ENCODE measurements at places on chromosomes 1 and 21.

DNA sequence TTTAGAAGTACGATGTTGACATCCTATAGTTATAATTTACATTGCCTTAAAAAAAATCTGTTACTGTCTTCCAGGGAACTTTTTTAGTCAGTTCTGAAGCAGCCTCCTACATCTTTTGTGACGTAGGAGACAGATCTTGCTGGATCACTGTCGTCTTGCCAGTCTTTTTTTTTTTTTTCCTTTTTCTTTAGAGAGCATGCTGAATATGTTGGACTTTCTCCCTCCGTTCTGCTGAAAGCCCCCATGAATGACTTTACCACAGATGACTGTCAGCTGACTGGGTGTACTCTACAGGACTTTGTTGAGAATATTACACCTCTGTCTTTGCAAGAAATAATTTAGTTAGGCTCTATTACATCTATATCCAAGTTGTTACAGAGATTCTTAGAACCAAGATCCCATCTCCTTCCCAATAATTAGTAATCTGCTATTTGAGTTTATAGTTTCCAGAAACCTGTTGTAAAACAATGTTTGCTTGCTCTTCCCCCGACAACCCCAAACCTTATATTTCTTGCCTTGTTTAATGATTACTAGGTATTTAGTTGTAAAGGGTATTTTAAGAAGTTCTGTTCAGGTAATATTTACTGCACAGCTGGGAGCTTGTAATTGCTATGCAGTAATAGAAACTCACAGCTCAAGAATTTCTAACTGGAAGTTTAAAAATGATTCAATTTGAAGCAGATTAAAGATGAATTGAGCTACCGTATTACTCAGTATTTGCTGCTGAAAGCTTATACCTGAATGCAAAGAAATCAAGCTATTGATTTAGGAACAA is 61.8 kb downstream of the RASAL2 start:
- DNase-seq: no peak

GRCh38 chr1:35278886-35279554 is 10.5 kb downstream of the ZMYM4 start:
- no peak for DNase-seq

DNA sequence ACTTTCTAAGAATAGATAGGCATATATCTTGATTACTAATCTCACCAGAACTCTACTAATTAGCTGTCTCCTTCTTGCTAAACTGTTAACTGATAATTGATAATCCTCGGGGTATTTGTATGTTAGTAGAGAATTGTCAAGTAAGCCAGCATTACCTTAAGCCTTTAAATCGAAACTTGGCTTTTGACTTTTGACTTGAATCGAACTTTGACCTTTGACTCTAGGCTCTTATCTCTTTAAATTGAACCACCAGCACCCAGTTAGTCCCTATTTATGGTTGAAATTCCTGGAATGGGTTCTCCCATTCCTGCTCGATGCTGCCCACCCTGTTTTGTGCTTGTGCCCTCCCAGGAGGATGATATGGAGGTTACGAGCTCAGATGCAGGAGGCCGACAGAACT is 244.4 kb downstream of the TGFB2 start:
- no peak for DNase-seq

DNA sequence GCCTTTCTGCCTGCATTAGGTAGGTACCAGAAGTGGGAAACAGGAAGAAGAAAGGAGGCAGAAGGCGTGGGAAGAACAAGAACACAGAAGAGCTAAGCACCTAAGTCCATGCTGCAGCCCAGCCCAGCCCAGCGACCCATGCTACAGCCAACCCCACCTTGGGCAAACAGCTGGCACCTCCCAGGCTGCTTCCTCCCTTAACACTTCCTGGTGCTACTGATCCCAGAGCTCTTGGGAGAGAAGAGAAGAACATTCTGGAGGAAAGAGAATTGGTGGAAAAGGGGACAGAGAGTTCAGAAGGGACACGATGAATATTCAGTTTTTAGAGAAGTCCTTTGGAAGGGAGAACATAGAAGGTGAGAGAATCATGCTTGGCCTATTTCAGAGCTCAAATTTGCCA is 28.5 kb downstream of the PLEKHA6 start:
- no peak for DNase-seq

- DNase-seq: no peak
Observed at GRCh38 chr21:45470773-45471524, 66.0 kb downstream of the COL18A1 start.

- DNase-seq: no peak
Observed at GRCh38 chr21:25999921-26000582, 170.5 kb downstream of the APP start.

DNA sequence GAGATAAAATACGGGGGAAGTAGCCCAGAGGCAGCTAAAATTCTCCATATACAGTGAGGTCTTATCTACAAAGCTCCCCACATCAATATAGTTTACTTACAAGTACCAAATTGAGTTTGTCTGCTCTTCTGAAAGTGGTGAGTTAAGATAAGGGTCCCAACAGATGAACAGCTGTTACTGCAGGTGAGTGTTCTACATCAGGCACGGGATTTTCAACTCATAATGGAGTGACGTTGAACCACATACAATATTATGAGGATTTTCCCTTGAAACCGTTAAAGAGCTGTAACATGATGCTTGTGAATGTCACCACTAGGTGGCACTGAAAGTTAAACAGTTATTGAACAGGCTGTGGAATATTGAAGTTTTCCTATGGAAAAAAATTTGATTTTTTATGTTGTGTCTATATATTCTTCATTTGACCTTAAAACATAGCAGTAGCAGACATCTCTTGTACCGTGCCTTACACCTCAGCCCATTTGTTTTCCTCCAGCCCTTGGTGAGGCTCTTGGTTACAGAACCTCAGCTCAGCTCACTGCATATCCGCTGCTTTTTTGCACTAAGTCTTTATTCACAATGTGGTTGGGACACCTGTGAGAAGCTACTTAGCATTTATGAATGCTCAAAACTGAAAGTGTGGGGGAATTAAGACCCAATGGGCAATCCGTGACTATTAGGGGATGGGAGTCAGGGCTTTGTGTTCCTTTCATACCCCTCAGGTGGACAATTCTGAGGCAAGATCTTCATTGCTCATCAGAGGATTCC is 23.2 kb downstream of the CD1D start:
- peak; percentile 83 for DNase-seq

DNA sequence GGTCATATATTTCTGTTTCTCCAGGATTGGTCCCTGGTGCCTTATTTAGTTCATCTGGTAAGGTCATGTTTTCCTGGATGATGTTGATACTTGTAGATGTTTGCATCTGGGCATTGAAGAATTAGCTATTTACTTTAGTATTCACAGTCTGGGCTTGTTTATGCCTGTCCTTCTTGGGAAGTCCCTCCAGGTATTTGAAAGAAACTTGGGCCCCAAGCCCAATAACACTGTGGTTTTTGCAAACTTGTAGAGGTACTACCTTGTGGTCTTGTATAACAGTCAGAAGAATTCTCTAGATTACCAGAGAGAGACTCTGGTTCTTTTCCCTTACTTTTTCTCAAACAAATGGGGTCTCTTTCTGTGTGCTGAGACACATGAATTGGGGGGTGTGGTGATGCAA is 251.4 kb upstream of the B3GALT2 start:
- no peak for DNase-seq

DNA sequence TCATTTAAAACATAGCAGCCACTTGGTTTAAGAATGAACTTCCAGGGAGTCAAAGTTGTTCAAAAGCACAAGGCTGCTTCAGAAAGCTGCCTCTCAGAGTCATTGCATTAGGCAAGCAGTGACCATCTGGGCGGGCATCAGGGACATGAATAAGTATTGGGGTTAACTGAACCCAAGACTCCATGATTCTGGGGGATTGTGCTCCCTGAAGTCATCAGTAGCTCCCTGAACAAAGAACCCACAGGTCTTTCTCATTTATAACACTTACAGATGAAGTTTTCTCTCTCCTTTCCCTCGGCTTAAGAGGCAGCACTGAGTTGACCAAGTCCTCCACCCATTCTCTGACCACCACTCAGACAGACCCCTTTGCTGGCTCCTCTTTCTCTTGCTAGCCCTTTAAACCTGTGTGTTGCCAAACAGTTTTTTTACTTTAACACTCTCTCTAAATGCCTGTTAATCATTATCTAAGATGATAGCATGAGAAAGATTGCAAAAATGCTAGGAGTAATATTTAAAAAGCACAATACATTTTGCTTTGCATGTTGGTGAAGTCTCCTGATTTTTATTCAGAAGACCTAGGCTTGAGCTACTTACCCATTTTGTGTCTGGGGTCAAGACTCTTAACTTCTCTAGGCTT is 77.0 kb upstream of the ARHGAP29 start:
- no peak for DNase-seq

DNA sequence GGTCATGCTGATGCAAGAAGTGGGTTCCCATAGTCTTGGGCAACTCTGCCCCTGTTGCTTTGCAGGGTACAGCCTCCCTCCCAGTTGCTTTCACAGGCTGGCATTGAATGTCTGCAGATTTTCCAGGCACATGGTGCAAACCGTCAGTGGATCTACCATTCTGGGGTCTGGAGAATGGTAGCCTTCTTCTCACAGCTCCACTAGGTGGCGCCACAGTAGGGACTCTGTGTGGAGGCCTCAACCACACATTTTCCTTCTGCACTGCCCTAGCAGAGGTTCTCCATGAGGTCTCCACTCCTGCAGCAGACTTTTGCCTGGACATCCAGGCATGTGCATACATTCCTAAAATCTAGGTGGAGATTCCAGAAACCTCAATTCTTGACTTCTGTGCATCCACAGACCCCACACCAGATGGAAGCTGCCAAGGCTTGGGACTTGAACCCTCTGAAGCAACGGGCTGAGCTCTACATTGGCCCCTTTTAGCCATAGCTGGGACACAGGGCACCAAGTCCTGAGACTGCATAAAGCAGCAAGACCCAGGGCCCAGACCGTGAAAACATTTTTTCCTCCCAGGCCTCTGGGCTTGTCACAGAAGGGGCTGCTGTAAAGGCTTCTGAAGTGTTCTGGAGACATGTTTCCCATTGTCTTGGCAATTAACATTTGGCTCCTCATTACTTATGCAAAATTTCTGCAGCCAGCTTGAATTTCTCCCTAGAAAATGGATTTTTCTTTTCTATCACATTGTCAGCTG is 466.2 kb upstream of the PBX1 start:
- DNase-seq: no peak

GRCh38 chr1:187691439-187691838 is 862.7 kb downstream of the PLA2G4A start:
- no peak for DNase-seq

DNA sequence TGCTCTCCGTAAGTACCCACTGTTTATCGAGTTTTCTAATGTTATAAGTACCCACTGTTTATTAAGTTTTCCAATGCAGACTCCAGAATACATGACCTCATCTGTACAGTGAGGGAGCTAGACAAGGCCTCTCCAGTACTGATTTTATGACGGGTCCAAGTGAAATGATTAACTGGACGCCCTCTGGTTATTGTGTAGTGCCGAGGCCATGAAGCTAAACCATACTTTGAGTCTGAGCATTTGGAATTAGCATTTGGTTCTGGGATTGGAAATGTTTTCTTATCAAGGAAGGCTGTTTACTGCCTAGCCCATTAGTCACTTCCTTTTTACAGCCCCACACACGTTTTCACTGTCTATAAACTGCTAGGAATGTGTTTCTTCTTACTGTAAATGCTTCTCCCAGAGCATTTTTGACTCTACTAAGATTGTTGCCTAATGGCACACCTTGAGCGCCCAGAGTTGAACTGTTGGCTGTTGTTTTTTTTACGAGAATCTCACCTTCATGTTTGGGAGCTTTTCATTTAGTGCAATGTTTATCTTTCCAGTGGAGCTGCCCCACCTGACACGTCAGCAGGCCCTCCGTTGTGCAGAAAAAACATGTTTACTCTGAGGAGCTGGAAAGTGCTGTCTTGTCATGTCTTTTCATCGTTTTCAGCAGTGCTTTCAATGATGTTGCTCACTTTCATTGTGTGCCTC is 26.9 kb downstream of the SPATA46 start:
- DNase-seq: no peak

DNA sequence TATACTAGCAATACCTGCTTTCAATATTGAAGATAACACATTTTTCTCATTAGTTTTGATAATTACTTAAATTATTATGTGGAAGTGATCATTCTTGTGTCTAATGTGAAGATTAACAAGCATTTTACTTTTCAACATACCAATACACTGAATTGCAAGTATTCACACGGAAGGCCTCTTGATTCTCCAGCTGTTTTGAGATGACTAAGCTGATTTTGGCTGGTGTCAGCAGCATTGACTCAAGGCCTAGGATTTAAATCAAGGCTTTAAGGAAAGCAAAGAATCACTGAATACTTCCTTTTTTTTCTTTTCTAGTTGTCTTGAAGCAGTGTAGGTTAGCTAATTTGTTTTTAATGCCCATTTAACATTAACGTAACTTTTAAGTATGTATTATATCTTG is 373.7 kb downstream of the SRGAP2C start:
- DNase-seq: peak; percentile 1

- no peak for DNase-seq
Observed at GRCh38 chr1:225768662-225769426, 8.8 kb upstream of the SRP9 start.

GRCh38 chr1:171966426-171967220 is 125.3 kb downstream of the DNM3 start:
- no peak for DNase-seq

DNA sequence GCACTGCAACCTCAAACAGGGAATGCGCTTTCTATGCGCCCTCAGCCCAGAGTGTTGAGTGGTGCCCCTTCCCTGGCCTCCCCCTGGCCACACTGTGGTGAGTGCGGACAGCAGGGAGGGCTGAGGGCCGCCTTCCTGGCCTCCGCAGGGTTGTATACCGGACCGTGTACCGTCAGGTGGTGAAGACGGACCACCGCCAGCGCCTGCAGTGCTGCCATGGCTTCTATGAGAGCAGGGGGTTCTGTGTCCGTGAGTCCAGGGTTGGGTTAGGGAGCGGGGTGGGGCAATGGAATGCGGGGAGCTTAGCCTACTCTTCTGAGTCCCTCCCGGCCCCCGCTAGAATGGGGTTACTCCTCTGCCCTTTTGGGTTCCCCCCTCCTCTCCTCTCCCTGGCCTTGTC is 11.7 kb downstream of the PEAR1 start:
- DNase-seq: no peak

GRCh38 chr1:25640646-25641328 is 24.2 kb downstream of the MAN1C1 start:
- no peak for DNase-seq

DNA sequence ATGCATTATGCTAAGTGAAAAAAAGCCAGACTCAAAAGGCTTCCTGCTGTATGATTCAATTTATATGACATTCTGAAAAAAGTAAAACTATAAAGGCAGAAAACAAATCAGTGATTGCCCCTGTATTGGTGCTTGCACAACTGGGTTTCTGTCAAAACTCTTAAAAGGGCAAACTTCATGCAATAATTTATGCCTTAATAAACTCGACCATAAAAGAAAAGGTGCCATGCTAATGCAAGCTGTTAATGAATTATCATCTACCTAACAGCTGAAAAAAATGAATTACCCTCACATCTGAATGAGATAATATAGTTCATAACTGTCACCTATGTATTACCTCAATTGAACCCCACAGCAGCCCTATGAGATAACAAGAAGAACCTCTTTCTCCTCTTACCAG is 120.8 kb upstream of the ATP1A1 start:
- DNase-seq: no peak

DNA sequence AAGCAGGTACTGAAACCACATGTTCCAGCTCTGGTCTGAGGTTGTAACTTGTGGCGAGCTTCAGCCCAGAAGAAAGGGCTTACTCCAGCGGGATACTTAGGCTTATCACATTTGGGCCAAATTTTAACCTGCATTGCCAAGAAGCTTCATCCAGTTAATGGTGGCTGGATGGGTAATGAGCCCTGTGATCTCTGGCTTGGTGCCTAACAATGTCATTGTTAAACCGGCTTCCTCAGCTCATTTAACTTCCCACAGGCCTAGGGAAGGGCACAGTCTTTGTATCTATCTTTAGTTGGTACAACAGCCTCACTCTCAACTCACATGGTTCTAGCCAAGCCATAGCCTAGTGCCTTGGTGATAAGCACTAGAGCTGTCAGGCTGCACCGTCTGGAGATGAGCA is 43.6 kb upstream of the CCDC190 start:
- no peak for DNase-seq

Data from midbrain (tissue), 1 donor.